SK-N-MC (cell line): ENCODE measurements at places on chromosomes 6 and 20.

- no peak for DNase-seq
These were observed 1117.7 kb upstream of the MAP3K7 start for GRCh38 chr6:91704531-91704930.

- no peak for DNase-seq
These were observed 42.7 kb downstream of the RIMS1 start for GRCh38 chr6:71929047-71929446.

DNA sequence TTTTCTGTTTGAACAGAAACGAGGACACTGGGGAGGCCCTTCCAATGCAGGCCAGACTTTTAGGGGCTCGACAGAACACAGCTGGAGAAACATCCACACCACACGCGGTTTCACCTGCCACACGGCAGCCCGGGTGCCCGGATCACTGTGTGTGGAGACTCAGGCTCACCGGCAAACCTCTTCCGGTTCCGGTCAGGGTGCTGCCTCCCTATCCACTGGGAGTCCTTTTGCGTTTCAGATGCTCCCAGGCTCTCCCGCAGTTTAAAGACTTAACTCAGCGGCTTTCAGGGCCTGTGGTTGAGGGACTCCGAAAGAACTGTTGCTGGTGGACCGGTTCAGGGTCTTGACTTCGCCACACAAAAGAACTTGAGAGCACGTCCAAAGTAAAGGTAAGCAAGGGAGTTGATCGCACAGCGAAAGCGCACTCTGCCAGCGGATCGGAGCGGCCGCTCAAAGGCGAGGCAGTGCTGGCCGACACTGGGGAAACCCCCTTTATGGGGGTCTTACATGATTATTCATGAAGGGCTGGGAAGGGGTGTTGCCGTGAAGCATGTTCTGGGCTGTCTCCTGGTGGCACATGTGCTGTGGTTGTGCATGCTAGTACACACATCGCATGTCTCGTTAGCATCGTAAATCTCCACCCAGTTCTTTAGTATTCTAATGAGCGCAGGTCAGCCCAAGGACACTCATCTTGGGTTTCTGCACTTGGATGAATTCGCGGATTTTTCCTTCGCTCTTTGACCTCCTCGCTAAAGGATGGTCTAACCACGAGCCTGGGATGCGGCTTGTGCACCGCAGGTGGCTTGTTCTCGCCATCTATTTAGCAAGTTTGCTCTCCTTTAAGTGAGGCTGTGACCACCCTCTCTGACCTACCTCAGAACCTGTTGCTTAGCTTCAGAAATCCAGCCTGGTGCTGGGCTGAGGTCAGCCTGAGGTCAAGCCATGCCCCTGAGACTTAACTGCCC lies 180.3 kb downstream of the CDH26 start:
- DNase-seq: no peak

GRCh38 chr6:134525190-134525868 lies 207.4 kb upstream of the SGK1 start:
- no peak for DNase-seq

- DNase-seq: no peak
These were observed 72.1 kb downstream of the CBFA2T2 start for GRCh38 chr20:33561692-33562601.

DNA sequence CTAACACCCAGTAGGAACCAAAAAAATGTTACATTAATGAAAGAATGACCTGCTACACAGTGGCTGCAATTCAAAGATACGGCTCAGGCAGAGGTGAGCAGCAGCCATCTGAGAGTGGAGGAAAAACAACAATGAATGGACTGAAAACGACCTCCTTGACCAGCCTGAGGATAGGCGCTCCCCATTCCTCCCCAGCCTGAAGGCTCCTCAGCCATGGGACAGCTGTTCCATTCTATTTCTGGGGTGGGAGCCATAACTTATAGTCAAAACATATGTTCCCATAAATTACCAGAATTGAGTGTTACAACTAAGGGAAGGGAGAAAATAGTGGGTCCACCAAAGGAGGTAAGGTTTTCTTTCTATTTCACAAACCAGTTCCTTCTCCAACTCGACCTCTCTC lies 27.2 kb downstream of the FYN start:
- DNase-seq: no peak

DNA sequence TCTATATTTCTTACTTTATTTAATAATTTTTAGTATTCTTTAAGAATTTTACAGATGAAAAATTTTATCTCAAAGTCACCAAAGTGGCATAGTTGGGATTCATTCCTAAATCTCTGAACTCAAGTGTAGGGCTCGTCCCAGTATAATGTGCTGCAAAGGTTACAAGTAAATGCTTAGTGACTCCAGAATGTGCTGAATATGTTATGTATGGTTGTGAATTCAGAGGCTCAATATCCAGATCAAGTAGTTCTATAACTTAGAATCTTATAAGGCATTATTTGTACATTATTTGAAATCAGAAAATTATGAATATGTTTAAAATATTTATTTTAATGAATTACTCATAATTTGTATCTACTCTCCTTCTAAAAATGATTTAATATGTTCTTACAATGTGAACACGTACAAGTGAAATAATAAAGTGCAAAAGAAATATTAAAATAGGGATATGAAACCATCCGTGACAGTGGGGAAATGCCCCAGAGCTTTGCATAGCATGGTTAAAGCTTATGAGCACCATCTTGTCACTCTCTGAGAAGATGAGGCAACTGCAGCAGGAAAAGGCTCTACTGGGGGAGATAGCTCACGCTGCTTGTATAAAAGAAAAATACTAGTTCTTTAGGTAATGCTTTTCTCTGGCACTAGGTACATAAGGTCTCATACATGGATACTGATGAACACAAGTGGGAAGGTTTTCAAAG lies 259.0 kb downstream of the FOXC1 start:
- DNase-seq: no peak

DNA sequence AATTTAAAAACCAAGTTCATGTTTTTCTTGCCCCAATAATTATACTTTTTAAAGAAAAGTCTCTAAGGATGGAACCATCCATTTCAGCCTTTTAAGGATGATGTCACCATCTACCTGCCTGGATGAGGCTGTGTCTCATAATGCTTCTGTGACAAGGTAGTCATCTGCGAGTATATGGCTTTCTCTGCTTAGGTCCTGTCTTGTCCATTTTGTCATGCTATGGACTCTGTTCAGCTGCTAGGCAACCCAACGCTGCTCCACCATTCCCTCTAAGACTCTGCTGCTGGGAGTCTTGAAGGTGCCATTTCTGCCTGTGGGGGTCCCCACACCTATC lies 459.8 kb upstream of the RUNX2 start:
- no peak for DNase-seq

- no peak for DNase-seq
These were observed 305.8 kb downstream of the CDH26 start for GRCh38 chr20:60263725-60264709.

GRCh38 chr6:85641522-85641896 lies 1.2 kb downstream of the SYNCRIP start:
- DNase-seq: no peak

DNA sequence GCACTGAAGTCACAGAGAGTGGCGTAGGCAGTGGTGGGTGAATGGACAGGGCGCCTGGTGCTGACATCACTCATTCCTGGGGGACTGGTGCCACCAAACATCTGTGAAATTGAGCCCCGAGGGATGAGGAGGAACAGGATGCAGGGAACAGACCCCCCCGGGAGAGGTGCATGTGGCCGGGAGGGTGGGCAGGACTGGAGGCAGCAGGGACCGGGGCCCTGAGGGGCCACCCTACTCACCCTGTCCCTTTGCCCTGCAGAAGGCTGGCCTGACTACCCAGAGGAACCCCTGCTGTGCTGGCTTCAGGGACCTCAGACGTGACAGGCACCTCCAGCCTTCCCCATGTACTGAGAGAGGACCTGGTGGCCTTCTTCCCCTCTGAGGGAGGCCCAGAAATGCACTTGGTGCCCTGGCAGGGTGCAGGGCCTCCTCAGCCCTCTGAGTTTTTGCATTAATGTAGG lies 25.1 kb downstream of the SYNDIG1 start:
- no peak for DNase-seq

- DNase-seq: no peak
These were observed 17.8 kb downstream of the LRP11 start for GRCh38 chr6:149846321-149846720.

- no peak for DNase-seq
These were observed 640 bp downstream of the SAYSD1 start for GRCh38 chr6:39114388-39114703.

DNA sequence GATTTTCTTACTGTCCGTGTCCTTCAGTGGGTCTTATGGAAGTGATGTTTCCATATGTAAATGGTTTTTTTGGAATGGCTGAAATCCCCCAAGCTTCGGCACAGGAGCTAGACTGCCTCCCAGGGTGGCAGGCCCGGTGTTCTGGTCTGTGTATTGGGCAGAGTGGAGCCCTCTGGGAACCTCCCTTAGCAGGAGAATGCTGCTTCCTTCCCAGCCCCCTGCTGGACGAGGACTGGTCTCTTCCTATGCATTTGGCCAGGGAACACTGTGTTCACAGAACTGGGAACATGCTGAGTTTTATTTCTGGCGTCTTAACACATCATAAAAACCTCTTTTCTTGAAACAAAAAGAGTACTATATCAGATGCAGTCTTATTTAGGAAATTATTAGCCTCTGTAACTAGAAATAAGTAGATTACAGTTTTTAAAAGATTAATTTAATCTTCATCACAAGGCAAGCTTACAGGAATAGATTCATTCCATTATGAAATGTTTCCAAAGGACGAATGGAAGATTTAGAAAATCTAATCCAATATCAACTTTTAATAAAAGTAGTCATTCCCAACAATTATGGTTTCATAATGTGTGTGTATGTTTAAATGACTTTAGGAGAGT lies 56.6 kb downstream of the SYTL3 start:
- DNase-seq: no peak

DNA sequence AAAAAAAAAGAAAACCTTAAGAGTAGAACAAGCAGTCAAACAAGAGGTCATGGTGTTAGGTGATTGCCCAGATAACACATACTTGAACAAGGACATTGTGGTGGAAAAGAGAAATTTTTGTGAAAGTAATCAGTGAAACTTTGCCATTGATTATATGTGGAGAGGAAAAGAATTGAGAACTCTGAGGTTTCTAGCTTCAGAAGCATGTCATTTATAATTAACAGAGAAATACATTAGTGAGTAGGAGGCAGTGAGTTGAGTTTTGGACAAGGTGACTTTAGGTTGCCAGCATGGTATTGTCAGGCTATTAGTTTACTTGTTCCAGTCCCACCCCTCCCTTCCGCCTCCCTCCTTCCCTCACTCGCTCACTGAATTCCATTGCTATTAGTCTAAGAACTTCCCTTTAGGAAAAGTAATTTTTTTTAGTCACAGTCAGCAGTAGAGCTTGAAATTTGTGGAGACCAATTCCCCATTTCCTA lies 17.2 kb downstream of the TAB2 start:
- no peak for DNase-seq

GRCh38 chr6:44269921-44270525 lies at the start of gene TMEM151B:
TSS of gene TMEM151B (plus strand) at chr6:44270450. CDS start at chr6:44270743, 293 bp downstream.
- no peak for DNase-seq

DNA sequence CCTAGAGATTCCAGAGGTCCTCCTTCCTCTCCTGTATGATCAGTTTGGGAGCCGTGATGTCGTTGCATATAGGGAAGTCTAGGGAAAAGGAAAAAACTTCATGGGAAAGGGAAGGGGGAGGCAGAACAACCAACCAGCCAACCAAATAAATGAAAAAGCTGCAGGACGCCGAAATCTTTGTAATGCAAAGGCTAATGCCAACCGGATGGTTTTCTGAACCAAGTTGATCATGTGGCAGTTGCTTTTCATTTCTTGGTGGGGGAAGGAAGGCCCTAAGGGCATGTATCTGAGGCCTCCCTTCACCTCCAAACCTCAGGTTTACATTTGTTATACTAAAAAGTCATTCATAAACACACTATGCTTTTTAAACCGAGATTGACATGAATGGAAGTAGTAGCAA lies 167.2 kb downstream of the ARID1B start:
- peak; percentile 32 for DNase-seq

DNA sequence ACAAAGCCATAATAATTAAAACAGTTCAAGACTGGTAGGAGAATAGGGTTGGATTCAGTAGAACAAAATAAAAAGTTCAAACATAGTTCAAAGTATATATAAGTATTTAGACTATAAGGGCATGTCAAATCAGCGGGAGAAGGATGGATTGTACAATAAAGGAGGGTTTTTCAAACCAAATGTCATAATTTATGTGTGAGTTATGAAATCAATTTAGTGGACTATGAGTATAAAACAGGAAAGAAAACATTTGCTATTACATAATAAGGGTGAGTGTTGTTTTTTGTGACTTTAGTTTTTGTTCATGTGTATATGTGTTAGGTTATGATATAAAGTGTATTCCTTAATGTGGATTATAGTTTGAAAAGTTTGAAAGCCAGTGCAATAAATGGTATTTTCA lies 10.6 kb downstream of the ORC3 start:
- DNase-seq: no peak

DNA sequence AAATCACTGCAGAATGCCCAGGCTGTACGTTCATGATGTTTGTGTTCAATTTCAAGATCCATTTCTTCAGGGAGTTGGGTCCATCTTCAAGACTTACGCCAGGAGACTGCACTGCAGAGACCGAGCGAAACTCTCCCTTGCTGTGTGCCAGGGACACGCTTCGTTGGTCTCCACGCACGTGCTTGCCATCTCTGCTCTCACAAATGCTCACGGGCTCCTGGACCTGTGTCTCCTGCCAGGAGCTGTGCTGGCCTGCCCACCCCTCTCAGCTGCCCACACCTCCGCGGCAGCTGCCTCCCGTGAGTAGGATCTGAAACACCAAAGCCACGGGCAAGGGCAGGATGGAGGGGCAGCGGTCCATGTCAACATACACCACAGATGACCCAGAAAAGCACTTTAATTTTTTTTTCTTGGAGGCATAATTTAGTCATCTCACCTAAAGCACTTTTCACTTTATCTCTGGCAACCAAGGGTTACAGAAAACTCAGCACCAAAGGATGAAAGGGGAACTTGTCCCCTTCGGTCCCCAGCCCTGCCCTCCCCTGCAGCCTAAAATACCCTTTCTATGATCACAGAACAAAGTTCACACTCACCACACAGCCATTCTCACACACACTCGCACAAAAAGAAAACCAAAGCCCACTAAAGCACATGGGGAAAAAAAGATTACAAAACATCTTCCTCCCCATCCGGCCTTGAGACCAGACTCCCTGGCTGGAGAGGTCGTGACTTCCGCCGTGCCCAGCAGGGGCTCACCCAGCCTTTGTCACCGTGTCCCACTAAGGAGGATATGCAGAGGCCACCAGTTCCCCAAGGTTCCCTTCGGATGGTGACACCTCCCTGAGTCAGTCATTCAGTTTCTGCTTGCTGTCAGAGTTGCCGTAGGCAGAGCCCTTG lies 137.9 kb downstream of the AGPAT4 start:
- DNase-seq: no peak

GRCh38 chr6:89035252-89036101 lies 45.1 kb upstream of the PNRC1 start:
- DNase-seq: no peak

DNA sequence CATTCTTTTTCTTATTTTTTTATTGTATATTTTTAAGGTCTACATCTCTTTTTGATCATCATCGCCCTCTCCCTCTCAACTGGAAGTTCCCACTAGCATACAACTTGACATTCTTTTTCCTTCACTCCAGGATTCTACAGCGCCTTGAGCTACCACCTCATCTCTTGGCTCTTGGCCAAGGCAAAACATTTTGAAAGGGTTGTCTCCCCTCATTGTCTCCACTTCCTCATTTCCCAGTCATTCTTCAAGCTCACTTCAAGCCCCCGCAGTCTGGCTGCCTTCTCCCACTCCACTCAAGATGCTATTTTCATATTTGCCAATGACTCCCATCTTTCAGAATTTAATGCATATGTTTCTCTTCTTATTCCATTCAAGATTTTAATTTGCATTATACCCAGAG lies 63.0 kb downstream of the OPN5 start:
- peak; percentile 64 for DNase-seq
